ENCODE measurements at places on chromosomes 4 and X.
A peak's percentile ranks its signal among the peaks of the same experiment; 100 is the strongest.

- no peak for DNase-seq
Measured at GRCh38 chr4:23368081-23368697, 521.7 kb downstream of the PPARGC1A start.

GRCh38 chr4:70992391-70992881, 1.0 kb upstream of the DCK start:
- DNase-seq = no peak

DNA sequence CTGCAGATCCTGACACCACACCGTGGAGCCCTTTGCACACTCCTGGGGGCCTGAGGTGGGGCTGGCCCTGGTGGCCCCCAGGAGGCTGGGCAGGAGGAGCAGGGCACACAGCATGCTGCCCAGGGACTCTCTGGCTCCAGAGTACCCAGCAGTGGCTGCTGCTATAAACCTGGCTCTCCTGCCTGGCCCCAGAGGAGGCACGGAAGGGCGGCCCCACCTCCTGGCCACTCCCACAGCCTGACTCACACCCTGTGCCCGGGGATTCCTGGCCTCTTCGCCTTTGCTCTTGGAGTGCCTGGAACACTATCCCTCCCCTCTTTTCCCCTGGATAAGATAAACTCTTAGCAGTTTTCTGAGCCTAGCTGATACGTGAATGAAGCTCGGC, at the start of gene PSAPL1:
Gene PSAPL1, minus strand, starts transcription at position 165 of the 385 bp plus-strand sequence. Its CDS starts 51 bp downstream, at position 114.
- no peak for DNase-seq

DNA sequence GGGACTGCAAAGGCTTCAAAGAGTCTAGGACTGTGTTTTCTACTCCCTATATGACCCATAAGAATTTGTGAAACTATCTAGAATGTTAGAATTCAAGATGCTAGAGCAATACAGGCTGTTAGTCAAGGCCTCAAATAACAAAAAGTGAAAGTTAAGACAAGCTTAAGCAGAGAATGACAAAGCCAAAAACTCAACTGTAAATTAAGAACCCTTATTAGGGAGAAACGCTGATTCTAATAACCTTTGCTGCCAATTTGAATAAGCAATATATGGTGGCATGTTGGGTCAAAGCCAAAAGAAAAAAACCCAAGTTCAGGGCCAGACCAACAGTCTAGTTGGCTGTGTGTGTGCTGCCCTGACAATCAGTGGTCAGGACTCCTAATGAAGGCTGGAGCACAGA, 160.0 kb downstream of the INPP4B start:
- no peak for DNase-seq

- no peak for DNase-seq
Measured at GRCh38 chr4:123526511-123526910, 129.9 kb downstream of the SPRY1 start.

DNA sequence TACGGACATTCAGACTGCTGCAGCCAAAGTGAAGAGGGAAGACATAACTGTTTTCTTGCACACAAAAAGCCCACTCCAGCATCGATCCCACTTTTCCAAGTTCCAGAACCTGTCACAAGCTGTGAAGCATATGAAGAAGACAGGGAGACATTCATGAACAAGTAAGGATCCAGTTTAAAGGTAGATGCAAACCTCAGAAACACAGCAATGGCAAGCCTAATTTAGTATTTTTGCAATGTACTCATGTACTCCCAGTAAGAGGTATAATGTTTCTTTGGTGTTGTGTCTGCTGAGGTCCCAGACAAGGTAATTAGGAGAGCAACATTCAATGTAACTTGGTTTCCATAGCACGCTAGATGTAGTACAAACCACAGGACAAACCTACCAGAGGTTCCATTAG, 4.6 kb downstream of the AFP start:
- DNase-seq = no peak

- no peak for DNase-seq
Measured at GRCh38 chrX:133776072-133776471, 209.3 kb downstream of the GPC3 start.

DNA sequence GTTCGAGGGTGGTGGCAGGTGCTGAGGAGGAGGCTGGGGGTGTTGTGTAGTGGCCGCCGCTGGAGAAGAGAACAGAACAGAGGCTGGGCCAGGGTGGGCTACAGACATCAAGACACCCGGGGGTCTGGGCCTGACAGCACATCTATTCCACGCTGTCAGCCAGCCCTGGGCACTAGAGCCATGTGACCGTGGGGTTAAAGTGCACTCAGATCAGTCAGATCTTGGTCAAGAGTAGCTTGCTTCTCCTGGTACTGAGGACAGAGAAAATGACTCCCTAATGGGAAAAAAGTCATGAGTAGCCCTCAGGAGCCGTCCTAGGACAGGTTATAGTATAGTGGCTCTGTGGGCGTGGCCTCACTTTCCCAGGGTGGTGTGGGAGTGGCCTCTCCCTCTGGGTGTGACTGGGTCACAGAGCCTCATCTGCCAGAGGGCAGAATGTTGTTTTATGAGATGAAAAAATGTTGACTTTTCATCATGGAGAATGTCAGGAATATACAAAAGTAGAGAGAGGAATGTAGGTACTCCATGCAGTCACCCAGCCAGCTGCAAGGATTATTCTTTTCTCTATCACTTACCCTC, 19.4 kb downstream of the TRMT44 start:
- DNase-seq = no peak

- DNase-seq = no peak
Measured at GRCh38 chrX:130165181-130165702, 399 bp downstream of the AIFM1 start.

- no peak for DNase-seq
Measured at GRCh38 chrX:122739770-122740169, 444.3 kb upstream of the GRIA3 start.

- no peak for DNase-seq
Measured at GRCh38 chr4:56531149-56531770, 25.7 kb downstream of the ARL9 start.

DNA sequence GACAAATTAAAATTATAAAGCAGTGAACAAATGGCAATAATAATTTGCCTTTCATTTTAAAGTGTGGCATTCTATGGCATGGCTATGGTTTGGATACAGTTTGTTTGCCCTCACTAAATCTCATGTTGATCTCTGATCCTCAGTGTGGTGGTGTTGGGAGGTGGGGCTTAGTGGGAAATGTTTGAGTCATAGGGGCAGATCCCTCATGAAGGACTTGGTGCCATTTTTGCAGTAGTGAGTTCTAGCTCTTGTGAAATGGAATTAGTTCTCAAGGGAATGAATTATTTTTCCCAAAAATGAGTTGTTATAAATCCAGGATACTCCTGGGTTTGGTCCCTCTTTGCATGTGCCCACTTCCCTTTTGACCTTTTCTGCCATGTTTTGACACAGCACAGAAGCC, 181.4 kb downstream of the AMELX start:
- no peak for DNase-seq

DNA sequence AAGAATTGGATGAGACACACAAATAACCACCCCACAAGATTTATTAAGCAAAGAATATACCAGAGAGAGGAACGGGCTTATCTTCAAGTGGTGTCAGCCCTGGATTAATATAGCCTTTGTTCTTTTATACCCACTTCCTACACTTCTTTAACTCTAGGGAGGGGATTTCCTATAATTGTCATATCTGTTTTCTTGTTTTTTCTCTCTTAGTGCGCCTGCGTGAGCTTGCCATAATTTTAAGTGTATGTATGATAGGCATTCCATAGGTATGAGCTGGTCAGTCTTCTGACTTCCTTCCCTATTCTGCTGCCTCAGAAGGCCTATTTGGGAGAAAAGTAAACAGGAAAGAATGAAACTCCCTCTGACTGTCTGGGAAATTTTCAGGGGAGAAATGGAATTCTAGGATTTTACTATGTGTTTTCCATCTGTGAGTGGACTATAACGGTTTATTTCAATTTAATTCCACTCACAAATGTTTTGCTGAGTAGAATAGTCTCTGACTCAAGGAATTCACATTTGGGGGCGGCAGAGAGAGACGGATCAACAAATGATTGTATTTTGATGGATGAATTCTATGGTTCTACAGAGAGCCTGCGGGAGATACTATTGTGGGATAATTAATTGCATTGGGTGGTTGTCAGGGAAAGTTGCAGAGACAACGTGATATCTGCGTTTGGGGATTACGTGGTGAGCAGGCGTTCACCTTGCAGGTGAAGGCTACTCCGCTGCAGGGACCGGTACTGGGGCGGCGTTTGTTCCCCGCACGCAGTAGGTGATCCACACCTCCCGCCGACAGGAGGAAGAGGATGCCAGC, 626 bp upstream of the CEP135 start:
- DNase-seq = peak; percentile 72

DNA sequence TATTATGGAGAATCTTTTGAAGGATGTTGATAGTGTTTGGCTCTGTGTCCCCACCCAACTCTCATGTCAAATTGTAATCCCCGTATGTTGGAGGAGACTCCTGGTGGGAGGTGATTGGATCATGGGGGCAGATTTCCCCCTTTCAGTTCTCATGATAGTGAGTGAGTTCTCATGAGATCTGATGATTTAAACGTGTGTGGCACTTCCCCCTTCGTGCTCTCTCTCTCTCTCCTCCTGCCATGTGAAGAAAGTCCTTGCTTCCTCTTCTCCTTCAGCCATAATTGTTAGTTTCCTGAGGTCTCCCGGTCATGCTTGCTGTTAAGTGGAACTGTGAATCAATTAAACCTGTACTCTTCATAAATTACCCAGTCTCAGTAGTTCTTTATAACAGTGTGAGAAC, 166.1 kb upstream of the NUDT6 start:
- DNase-seq = no peak

GRCh38 chrX:97027384-97027922, 143.7 kb downstream of the RPA4 start:
- DNase-seq = no peak

DNA sequence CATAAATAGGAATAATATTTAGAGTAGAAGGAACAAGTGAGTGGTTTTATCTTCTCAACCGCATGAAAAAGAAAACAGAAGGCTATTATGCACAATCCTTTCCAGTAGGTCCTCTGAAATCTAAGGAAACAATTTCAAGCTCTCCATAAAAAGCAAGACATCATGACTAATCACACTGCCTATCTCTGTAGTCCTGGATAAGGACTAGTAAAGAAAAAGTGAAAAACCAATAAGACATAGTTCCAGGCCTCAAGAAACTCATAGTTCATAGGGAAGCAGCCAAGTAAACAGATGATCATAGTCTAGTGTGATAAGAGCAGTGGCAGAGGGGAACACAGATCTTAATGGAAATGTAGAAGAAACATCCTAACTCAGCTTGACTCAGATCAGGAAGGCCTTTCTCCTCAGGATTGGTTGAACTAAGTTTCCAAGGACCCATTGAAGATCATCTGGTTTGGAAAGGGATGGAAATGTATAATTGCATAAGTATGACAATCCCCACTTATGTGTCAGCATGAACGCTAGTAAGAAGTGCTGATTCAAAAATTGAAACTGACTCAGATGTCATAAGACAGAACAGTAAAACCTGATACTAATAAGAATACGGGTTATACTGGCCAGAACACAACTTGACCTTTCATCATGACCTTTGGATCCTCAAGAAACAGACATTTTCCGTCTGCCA, 155.3 kb downstream of the GRIA3 start:
- peak; percentile 30 for DNase-seq

DNA sequence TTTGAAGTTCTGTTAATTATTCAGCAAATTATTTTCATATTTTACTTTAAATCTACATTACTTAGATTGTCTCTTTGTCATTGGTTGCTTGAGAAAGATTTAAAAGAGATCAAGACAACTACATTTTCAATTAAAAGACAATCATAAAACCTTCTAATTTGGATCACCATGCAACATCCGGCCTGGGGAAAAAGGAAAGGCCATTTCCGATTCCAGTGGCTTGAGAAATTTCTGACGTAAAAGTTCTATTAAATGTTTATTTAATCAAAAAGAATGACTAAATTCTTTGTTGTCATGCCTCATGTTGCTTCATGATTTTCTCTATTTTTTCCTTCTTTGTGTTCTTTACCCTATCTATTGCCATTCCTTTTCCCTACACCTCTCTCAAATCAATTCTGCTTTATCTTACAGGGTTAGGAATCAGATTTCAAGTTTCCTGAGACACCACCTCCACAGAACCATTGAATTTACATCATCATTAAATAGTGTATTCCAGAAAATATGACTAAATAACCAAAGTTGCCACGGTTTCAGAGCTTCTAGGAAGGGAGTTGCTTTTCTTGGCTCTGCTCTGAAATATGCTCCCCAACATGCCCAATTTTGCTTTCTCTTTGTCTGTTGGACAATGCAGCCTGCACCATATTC, 124.6 kb upstream of the ACSL4 start:
- no peak for DNase-seq

GRCh38 chr4:87065021-87065420, 130.2 kb downstream of the AFF1 start:
- no peak for DNase-seq

GRCh38 chr4:9927341-9928007, 93.8 kb downstream of the SLC2A9 start:
- DNase-seq = no peak

GRCh38 chr4:41686893-41687292, 61.6 kb downstream of the PHOX2B start:
- no peak for DNase-seq

DNA sequence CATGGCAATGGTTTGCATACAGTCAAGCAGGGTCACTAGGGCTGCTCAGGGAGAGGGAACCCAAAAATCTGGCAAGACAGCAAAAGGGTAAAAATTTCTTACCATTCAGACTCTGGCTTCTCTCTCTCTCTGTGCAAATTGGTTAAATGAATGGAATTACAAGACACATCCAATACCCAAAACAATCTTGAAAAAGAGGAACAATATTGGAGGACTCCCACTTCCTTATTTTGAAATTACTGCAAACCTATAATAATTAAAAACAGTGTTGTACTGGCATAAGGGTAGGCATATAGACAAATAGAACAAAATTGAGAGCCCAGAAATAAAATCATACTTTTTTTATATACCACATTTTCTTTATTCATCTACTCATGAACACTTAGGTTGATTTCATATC, 24.1 kb downstream of the ETDA start:
- no peak for DNase-seq

DNA sequence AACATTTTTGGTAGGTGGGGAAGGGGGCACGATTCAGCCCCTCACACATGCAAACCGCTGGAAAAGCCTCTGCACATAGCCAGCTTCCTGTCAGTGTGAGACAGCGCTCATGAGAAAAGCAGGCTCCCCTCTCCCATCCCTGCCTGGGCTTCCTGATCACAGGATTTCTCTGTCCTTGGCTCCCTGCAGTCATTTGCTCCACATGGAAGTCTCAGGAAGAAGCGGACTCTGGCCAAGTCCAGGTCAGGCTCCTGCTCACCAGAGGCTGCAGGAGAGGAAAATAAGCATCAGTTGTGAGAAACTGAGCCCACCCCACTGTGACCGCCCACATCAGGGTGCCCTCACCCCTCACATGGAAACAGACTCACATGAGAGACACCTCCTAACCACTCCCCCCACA, 664.3 kb upstream of the TENM3 start:
- DNase-seq = no peak

GRCh38 chr4:159682996-159683395, 580.1 kb downstream of the RAPGEF2 start:
- DNase-seq = no peak

- no peak for DNase-seq
Measured at GRCh38 chr4:77613267-77613666, 7.6 kb downstream of the CXCL13 start.

- no peak for DNase-seq
Measured at GRCh38 chrX:136684120-136684519, 36.2 kb downstream of the CD40LG start.

Measured in BJ (cell line).